ENCODE measurements at places on chromosomes 2 and 18.

GRCh38 chr2:138722316-138722715 lies 57.9 kb downstream of the NXPH2 start:
- DNase-seq, result no peak

- DNase-seq, result no peak
These were observed 68.2 kb upstream of the CAB39 start for GRCh38 chr2:230644356-230644935.

DNA sequence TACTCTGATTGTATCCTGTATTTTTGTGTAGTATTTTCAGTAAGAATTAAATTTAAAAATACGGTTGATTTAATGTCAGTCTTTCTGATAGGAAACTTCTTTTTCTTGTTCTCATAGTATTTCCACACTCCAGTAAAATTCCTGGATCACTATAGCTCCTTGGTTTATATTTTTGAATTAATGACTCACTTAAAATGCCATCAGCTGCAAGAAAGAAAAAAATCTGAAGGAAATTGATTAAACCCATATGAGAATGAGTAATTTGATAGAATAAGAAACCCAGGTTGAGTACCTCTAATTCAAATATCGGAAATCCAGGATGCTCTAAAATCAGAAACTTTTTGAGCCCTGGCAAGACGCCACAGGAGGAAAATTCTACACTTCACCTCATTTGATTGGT lies 186.8 kb upstream of the RND3 start:
- DNase-seq, result peak; percentile 13

DNA sequence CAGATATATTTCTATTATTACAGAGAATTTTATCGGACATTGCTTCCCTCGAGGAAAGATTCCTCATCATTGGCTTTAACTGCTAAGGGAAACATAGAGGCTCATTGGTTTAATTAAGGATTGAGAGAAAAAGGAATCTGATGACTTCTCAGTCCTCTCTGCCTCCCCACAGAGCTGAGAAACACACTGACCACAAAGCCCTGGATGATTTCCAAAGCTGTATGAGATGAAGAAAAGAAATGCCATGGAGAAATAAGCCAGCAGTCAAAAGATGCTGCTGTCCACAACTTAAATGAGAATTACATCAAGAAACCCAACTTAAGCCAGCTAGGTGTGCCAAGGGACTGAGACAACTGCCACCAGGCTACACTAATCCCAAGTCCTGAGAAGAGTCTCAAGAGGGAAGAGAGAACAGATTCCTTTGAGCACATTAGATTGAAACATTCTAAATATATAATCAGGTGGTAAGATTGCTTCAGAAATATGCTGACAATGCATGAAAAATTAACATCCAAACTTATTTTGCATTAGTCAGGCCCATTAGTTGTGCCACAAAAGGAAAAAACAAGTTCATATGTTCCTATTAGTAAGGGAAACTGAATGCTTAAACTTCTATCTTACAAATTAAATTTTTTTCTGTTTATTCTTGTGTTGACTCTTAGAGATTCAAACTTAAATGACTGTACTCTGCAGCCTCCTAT lies 308.1 kb upstream of the CYRIA start:
- peak; percentile 6 for DNase-seq

DNA sequence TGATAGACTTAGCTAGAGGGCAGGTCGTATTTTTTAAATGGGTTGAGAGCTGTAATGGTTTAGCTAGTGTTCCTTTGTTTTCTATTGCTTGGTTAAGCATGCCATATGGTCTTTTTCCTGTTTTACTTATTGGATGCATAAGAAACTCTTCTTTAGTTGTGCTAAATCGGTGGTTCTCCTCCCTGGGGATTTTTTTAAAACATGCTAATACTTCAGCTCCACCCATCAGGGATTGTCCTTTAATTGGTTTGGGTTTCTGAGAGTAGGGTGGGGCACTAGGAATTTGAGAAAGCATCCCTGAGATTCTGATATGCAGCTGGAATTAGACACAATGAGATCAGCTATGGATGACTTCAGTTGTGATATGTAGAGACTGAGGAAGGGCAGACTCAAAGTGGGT lies 497.2 kb downstream of the THSD7B start:
- DNase-seq, result no peak

GRCh38 chr2:39975476-39976020 lies 196.5 kb upstream of the THUMPD2 start:
- DNase-seq, result no peak

DNA sequence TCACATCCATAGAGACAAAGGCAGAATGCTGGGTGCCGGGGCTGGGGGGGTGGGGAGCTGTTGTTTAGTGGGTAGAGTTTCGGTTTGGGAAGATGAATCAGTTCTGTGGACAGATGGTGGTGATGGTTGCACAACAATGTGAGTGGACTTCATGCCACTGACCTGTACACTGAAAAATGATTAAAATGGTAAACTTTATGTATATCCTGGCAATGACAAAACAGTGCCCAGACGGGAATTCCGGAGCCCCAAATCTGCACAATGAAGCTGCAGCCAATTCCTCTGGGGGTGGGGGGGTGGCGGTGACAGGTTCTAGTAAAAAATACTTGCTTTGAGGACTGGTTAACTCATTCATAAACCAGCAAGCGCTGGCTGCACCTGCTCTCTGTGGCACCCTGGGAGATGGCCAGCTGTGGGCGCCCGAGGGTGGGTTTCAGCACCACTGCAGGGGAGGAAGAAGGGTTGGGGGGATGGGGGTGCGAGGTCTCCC lies 81.8 kb upstream of the HPCAL1 start:
- peak; percentile 71 for DNase-seq

- no peak for DNase-seq
These were observed 65.4 kb downstream of the REV1 start for GRCh38 chr2:99424371-99424770.

- no peak for DNase-seq
These were observed 136.4 kb upstream of the PIK3C3 start for GRCh38 chr18:41818381-41819355.

- no peak for DNase-seq
These were observed 124.4 kb downstream of the ZNF516 start for GRCh38 chr18:76370686-76371085.

DNA sequence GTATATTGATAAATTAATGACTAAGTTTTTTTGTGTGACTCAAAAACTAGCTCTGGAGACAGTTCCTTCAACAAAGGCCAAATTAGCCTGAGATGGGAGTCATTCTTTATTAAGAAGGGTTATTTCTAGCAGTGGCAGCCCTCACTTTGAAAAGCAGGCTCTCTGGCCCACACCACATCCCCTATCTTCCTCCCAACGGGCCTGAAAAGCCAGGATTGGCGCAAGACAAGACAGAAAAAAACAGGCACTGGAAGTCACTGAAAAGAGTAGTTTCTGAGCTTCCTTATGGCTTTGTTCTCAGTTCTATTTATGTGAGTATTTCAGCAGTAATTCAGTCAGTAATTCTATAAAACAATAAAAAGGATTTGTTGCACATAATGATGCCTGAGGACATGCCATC lies 149.0 kb downstream of the LAMA3 start:
- no peak for DNase-seq

DNA sequence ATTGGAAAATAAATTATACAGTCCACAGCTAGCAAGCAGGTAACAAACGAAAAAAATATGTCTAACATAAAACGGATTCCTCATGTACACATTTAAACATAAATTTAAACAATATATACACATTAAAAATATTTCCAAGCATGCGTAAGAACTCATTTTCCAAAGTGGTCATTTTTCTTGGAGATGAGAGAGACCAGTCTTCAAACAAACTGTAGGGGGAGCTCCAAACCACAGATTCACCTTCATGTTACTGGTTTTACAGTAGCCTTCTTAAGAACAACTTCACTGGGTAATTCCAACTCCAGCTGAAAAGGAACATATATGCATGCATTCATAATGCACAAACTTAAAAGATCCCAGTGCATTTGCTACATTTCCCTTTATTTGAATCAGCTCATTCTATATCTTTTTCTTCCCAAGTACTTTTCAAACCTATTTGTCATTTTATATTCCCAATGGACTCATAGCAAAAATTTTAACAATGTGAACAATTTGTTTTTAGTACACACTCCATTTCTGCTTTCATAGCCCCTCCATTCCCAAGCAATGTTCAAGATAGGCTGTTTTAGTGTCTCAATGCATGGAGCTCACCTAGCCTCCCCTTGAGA lies 4.7 kb upstream of the STAMBP start:
- peak; percentile 61 for DNase-seq

- DNase-seq, result no peak
These were observed 236.0 kb downstream of the BCL2 start for GRCh38 chr18:63083555-63083954.

- no peak for DNase-seq
These were observed 126.1 kb downstream of the CLIP4 start for GRCh38 chr2:29241341-29241740.

GRCh38 chr2:70785137-70785911 lies 5.1 kb downstream of the FIGLA start:
- DNase-seq, result peak; percentile 57

DNA sequence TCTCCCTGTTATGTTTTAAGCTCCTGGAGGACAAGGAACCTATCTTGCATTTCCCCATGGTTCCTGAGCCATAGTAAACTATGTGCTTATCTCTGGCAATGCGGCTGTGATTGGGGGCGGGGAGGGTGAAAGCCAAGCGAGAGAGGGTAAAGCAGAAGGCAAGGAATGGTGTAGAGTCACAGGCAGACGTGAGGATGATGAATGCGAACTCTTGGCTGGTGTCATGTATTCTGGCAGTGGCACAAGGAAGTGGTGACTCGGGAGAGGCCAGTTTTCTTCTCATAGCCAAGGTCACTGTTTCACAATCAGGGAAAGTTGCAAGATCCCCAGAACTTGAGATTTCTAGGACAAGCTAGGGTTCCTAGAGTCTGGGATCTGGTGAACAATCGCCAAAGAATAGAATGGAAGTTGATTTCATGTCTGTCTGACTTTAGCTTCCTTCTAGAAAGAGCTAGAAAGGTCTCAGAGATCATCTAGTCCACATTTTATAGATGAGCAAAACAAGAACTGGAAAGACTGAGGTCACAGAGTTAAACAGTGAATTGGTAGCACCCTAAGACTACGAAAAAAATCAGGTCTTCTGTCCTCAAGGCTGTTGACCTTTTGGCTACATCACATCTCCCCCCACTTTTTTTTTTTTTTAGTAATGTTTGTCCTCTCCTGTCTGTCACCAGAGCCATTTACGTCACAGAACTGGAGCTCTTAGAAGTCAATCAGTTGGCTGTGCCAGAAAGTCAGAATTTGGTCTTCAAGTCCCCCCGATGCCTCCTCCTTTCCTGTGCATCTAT lies 137.0 kb downstream of the BCL11A start:
- DNase-seq, result no peak

DNA sequence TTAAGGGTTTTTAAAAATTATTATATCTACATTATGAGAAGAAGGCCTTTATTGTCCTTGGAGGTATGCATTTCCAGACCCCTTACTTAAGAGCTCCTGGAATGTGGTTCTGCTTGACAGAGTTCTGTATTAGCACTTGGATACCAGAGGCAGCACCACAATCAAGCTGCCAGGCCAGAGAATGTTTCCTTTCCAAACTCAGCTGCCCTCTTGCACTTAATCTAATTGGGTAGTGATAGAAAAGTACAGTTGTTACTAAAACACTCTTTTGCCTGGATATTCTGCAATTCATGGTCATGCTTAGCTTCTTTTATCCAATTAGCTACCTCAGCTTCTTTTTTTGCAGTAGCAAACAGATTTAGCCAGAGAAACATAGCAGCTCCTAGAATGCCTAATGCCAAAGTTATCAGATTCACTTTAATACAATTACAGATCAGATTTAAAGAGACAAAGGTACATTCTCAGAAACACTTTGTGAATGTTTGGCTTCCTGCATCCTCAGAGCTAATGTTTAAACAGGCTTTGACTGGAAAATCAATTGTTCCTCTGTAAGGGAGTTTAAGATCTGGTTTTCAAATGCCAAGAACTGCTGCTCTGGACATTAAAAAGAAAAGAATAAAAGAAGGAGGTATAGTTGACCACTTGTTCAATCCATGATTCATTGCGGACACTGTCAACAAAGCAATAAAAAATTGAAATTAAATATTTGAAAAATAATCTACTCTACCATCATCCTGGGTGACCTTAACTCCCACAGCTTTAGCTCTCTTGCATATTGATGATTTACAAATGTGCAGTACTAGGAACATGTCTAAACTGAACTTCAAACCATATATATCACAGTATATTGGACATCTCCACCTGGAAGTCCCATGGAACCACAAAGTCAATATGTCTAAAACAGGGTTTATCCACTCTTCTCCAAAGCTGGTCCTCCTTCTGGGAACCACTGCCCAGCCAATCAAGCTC lies 12.8 kb downstream of the NOSTRIN start:
- DNase-seq, result no peak

GRCh38 chr2:88212251-88212790 lies 42.2 kb downstream of the THNSL2 start:
- DNase-seq, result peak; percentile 39

GRCh38 chr2:241048149-241048948 lies 49.9 kb downstream of the SNED1 start:
- DNase-seq, result no peak

GRCh38 chr2:128500138-128500800 lies 181.6 kb upstream of the HS6ST1 start:
- no peak for DNase-seq

DNA sequence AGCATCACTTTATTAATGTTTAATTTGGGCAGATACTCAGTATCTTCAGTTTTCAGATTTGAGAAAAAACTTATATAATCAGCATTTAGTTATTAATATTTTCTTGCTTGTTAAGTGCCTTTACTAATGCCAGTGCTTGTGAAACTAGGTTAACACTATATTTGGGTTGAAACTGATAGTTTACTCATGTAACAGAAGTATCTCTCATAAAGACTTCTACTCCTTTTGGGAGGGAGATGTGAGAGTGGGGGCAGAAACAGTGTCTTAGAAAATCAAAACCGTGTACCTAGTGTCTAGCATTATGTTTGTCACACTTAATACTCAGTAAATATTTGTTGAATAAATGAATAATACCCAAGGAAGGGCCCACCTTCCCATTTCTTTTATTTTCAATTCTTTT lies 129.5 kb downstream of the MSTN start:
- DNase-seq, result peak; percentile 6

GRCh38 chr2:215765729-215766360 lies 247.5 kb downstream of the MREG start:
- DNase-seq, result no peak

DNA sequence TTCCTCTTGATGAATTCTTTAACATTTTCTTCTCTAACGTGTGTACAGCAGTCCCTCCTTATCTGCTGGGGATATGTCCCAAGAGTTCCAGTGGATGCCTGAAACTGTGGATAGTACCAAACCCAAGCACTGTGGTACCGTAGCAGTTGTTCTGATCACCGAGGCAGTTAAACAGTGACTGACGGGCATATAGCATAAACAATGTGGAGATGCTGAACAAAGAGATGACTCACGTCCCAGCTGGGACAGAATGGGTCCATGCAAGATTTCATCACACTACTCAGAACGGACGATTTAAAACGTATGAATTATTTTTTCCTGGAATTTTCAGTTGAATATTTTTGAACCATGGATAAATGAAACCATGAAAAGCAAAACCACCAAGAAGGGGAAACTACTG lies 54.5 kb upstream of the SPAG16 start:
- peak; percentile 5 for DNase-seq

GRCh38 chr18:70377857-70378701 lies 89.2 kb downstream of the SOCS6 start:
- no peak for DNase-seq

- no peak for DNase-seq
These were observed 291.5 kb upstream of the FANCL start for GRCh38 chr2:58532641-58533040.

Measured in GM03348 (cell line).